Stimulated activated naive CD8-positive, alpha-beta T cell treated with anti-CD3 and anti-CD28 coated beads, Interleukin-15, Interleukin-2, amounts not matched to agents 100 U/mL and 50 U/mL, for 24 hours (primary cell): ENCODE measurements at places on chromosomes 1 and 21.

DNA sequence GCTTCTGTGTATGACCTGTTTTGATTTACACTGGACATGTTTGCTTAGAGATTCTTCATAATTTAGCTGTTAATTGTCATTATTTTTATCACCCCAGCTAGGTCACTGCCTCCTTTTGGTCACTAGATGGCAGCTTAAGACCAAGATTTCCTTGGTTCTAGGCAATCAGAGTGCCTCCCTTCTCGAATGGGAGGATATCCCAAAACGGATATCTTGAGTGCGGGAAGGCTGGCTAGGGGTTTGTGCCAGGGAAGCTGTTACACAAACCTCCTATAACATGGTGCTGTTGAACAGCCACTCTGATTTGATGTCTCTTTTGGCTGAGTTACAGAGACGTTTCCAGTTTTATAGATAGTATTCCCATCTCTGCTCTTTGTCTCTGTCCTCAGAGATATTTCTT, 283.5 kb downstream of the S1PR1 start:
- DNase-seq, result no peak

DNA sequence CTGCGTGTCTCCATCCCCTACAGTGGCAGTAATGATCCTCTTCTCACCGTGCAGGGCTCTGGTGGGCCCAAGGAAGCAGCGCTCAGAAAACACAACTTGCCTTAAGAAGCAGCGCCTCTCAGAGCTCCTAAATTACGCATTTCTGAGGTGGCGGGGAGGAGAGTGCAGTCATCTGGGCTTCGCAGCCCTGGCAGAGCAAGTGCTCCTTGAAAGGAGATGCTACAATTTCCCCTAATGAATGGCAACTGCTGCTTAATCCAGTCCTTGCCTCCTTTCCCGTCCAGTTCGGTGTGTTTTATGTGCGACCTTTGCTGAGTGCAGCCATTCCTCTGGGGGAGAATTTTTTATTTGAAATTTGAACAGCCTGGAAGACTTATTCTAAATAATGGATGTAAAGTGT, 287.3 kb downstream of the PTPRU start:
- DNase-seq, result no peak

DNA sequence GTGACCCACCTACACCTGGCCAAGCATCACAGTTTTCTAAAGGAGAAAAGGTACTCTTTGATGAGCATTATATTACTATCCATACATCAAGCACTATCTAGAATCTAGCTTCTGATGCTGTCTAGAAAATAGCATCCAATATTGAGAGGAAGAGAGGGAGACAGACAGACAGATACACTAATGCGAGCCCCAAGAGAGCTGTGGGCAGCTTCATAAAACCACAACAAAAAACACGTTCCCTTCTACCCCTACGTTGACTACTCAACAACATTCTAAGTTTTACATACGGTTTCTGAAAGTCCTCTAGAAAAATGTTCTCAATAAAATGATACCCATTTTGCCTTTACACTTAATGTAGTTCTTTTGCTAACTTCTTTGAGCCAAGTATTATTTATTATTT, 221.8 kb downstream of the SLC45A1 start:
- DNase-seq, result no peak

GRCh38 chr21:14987370-14988170, 77.2 kb downstream of the NRIP1 start:
- no peak for DNase-seq

GRCh38 chr1:23426828-23427227, 2.3 kb upstream of the TCEA3 start:
- DNase-seq, result no peak

DNA sequence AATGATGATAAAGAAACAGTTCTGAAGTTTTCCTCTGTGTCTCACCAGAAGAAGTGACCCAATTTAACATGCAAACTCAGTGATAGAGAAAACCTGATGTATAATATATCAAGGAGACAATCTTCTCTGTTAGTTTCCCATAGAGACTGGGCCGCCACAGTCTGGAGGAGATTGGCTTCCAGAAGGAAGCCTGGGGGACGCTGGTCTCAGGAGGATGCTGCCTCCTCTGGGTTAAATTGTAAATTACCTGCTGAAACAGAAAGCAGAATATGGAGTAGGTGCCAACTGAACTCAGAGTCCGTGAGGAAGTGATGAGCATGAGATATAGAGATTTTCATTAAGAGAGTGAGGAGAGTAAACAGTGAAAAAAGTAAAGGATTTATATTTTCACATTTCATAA, 15.8 kb downstream of the OR14I1 start:
- peak; percentile 20 for DNase-seq

DNA sequence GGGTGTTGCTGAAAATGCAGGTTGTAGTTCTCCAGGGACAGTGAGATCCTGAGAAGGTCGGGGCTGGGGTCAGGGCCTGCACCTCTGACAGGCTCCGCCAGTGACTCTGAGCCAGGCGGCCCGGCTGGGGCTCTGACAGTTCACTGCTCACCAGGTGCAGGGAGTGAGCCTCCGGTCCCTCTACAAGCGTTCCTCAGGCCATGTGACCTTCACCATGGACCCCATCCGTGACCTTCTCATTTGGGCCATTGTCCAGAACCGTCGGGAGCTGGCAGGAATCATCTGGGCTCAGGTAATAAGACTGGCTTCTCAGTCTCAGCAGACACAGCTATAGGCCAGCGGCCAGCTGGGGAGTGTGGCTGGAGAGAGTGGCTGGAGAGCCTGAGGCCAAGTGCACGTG, 41.8 kb downstream of the TRPM2 start:
- no peak for DNase-seq
